ENCODE measurements at places on chromosomes 13 and 19.

- no peak for DNase-seq
These were observed 34.6 kb upstream of the CD177 start for GRCh38 chr19:43318796-43319314.

- DNase-seq: no peak
These were observed 673 bp downstream of the TEAD2 start for GRCh38 chr19:49361438-49362047.

GRCh38 chr13:27791901-27792392 lies 336 bp upstream of the GSX1 start:
- no peak for DNase-seq

- no peak for DNase-seq
These were observed 19.4 kb downstream of the UFM1 start for GRCh38 chr13:38369058-38369457.

DNA sequence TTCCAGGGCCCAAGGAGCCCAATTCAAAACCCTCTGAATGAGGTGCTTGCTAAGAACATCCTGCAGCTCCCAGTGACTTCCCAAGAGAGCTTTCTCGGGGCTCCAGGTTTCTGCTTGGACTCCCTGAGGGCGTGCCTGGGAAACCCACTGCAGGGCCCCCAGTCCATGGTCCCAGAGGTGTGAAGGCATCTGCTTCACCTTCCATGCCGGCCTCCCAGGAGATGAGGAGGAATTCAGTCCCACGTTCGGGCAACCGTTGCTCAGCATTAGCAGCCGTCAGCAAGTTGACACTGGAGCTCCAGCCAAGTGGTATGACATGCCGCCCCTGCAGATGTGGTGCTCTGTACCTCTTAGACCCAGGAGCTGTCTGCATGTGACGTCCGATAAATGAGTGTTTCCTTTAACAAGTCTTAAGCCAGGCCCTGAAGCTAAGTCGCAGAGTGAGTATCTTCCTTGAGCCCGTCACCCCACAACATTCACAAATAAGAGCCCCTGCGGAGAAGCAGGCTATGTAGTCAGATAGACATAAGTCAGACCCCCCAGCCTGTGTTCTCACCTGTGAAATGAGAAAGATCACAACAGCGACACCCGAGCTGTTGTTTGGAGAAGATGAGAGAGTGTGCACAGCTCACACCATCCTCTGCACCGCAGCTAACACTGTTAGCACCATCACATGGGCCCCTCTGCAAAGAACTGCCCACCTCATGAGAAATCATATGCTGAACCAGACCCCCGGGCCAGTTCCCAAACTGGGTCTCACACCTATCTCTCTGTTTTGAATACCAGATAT lies 150.3 kb downstream of the KATNAL1 start:
- no peak for DNase-seq
